ENCODE measurements at places on chromosomes 2 and 18.

DNA sequence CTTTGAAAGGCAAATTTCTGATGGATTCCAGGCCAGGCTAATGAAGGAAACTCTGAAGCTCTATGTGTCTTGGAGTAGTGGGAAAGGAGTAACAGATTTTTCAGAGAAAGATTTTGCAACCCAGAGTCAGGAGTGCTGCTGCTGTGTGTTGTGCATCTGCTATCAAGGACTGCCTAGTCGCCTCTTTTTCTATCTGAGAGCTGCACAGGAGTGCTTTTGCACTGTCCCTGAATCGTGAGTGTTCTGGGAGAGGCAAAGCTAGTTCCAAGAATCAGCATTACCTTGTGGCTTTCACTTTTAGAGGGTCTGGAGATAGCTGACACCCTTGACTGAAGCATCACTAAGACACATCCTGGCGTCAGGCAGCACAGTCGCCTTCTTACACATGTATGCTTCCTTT, 336.4 kb downstream of the PARD3B start:
- DNase-seq, result no peak

GRCh38 chr18:63765837-63766236, 9.4 kb upstream of the SERPINB7 start:
- DNase-seq, result no peak

DNA sequence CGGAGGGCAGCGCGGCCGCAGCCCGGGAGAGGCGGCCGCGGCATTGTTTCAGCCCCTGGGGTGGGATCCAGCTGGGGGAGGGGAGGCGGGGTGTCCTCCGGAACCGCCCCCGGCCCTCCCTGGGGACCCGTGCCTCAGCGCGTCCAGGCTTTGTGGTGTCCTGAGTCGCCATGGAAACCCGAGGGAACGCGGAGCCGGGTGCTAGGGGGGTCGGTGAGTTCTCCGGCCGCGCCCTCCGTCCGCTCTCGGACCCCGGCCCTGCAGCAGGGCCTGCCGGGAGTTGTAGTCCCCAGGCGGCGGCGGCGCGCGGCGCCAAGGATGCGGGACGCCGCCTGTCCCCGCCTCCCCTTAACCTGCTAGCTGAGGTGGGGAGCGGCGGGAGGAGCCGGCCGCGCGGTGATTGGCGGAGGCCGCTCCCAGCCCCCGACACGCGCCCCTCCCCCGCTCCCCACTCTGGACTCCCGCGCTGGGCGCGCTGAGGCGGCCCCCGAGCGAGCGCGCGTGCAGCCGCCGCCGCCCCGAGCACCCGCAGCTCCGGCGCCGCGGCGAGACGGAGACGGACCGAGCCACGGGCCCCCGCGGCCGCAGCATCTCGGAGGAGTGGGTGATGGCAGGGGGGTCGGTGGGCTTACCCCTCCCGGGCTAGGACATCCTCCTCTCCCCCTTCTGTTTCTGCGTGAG, at the start of gene DPYSL5:
TSS of gene DPYSL5 (plus strand) at position 478 of the 681 bp plus-strand sequence. CDS start 50,368 bp downstream, outside the sequence.
- peak; percentile 92 for DNase-seq

- DNase-seq, result no peak
Measured at GRCh38 chr2:220572385-220572784, 945.0 kb downstream of the SLC4A3 start.

DNA sequence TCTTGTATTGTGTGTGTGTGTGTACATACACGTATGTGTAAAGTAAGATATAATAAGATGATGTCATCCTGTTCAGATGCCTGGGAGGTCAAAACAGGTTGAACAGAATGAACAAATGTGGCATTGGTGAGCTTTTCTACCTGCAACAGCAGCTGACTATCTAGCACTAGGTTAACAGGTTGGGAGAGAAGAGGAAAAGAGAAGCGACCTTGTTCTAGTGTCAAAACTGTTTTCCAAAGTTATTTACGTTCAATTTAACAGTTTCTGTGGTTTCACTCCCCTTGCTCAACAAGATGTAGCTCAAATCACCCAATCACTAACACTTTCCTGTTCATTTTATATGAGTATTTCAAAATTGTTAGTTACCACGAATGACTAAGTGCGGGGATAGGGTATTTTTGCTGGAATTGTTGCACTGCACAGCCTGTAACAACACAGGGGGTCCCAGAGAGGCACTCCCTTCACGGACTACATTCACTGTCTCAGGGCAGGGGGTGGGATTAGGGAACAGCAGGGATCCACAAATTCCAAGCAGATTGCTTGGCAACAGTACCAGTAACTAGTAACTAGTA, 67.5 kb upstream of the DTNB start:
- no peak for DNase-seq
